Muscle of leg (tissue), 16 donors: ENCODE measurements at places on chromosomes 6 and 20. TPM values are rescaled to one million over a fixed set of nuclear protein-coding genes. Genes with fewer than 3 reads are reported as not detected.

- DNase-seq: no peak
Observed at GRCh38 chr6:20900389-20901160, 366.3 kb downstream of the CDKAL1 start.

- DNase-seq: no peak
Observed at GRCh38 chr20:33493076-33493766, 3.3 kb downstream of the CBFA2T2 start.

- DNase-seq: no peak
Observed at GRCh38 chr6:53892707-53893106, 97.9 kb downstream of the LRRC1 start.

DNA sequence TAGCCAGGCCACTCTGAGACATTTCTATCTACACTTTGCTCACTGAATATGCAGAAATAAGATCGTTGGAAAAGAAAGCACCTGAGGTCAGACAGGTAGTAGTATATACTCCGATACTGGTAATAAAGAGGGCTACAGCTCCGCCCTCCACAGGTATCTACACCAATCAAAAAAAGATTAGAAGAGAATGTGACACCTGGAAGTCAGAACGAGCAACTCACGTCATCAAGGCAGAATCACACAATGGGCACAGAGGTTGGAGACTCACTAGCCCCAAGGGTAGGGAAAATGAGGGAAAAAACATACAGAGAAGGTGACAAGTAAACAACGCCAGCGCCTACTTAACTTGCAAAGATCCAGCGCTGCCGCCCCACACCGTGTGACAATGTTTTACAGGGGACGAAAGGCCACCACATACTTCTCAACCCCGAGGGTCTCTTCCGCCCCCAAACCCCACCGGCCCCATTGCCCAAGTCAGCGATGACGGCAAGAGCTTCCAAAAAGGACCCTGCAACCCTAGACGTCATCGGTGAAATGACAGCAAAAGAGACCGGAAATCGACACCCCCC, 653 bp downstream of the LMBRD1 start:
- DNase-seq: peak; percentile 66

- DNase-seq: peak; percentile 52
Observed at GRCh38 chr6:37207903-37208456, 38.0 kb downstream of the PIM1 start.

- no peak for DNase-seq
Observed at GRCh38 chr6:130674604-130675003, 152.6 kb upstream of the SMLR1 start.

DNA sequence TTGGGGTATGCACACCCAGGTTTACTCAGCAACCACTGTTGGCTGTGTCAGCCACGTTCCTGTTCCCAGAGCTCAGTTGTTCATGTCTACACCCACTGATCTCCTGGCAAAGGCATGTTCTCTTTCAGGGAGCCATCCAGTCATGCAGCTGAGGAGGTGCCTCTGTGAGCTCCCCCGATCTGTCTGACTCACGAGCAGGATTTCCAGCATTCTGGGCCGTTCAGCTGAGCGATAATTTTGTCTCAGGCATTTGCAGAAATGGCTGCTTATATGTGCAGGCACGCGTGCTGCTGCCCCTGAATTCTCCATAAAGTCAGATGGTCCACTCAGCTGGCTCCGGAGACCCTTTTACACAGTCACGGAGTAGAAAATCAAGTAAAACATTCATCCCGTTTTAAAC, 78.4 kb upstream of the IYD start:
- no peak for DNase-seq

DNA sequence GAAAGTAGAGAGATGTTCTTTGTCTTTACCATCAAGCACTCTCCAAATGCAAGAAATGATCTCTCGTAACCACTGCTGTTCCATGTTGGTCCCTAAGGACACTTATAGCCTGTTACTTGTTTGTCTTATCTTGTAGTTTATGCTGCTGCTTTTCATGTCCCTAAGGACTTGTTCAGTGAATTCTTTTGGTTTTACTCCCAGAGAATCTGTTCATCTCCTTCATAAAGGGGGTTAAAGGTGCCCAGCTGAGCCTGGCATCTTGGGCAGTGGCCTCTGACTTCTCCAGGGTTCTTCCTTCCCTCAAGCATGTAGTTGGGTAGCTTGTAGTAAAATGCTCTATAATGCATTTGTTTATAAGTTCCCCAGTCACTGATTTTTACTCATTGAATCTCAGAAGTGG, 864 bp upstream of the PKIG start:
- no peak for DNase-seq

DNA sequence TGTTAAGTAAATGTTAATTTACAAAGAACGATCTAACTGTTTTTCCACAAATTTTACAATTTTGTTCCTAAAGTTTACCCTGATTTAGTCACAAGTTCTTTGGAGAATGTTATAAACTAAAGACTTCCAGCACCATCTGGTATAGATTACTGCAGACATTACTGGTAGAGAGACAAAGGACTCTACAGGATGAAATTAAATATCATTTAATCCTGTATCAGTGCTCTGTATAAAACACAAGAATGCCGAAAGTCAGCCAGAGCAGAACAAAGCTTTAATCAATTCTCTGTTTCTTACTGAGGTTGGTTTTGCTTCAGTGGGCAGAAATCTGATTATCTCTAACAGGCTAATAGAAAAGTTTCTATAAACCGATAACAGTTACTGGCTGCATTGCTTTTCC, 763.6 kb downstream of the TENT5A start:
- peak; percentile 82 for DNase-seq

- peak; percentile 53 for DNase-seq
Observed at GRCh38 chr6:149965194-149966020, 1.7 kb downstream of the ULBP1 start.

DNA sequence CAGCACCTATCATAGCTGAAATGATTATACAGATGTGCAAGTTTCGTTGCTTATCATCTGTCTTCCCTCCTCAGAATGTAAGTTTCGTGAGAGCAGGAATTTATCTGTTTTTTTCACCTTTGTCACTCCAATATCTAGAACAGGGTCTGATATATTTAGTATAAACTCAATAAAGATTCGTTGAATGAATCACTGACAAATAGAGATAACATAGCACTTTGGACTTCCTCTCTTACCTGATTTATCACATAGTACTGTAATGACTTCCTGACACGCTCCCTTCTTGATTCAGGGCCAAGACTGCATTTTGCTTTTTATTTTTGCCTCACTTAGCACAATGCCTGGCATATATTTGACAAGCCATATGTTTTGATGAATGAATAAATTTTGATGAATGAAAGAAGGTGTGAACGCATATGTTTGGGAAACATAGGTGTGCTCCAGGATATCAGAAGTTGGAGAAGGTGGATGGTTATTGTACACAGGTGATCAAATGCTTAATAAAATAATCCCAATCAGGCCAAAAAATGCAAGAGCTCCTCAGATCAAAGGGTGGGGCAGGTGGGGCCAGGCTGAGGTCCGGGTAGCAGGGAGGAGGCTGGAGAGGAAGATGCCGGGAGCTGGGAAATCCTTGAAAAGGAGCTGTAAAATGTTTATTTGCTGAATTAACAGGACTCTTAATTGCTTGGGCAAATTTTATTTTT, 33.0 kb downstream of the PIM1 start:
- DNase-seq: no peak

DNA sequence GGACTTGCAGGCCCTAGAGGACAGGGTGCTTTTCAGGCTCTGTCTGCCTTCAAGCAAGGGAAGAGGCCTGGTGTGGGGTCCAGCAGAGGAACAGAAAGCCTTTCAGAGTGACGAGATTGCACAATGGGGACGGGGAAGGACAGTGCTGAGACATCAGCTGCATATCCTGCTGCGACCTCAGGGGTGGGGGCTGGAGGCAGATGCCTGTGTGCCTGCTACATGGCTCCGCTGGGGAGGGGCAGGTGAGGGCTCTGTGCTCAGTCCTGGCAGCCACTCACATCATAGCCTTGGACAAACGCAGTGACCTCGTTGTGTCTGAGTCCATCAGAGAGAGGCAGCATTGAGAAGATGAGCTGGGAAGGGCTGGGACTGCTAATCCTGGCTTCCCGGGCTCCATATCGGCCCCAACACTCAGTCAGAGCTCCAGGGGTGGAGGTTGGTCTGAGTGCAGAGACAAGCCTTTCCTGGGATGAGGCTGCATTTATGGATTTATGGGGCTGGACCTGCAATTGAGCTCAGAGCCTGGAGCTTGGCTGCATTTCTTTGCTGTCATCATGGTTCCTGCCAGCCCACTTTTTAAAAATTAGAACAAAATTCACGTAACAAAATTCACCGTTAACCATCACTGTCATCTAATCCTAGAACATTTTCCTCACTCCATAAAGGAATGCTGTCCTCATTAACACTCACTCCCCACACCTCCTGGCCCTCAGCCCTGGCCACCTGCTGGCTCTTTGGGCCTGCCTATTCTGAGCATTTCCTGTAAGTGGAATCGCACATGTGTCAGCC, 196.9 kb upstream of the SLC24A3 start:
- DNase-seq: peak; percentile 63

GRCh38 chr20:44572551-44573500, 9.6 kb upstream of the PKIG start:
- peak; percentile 73 for DNase-seq

DNA sequence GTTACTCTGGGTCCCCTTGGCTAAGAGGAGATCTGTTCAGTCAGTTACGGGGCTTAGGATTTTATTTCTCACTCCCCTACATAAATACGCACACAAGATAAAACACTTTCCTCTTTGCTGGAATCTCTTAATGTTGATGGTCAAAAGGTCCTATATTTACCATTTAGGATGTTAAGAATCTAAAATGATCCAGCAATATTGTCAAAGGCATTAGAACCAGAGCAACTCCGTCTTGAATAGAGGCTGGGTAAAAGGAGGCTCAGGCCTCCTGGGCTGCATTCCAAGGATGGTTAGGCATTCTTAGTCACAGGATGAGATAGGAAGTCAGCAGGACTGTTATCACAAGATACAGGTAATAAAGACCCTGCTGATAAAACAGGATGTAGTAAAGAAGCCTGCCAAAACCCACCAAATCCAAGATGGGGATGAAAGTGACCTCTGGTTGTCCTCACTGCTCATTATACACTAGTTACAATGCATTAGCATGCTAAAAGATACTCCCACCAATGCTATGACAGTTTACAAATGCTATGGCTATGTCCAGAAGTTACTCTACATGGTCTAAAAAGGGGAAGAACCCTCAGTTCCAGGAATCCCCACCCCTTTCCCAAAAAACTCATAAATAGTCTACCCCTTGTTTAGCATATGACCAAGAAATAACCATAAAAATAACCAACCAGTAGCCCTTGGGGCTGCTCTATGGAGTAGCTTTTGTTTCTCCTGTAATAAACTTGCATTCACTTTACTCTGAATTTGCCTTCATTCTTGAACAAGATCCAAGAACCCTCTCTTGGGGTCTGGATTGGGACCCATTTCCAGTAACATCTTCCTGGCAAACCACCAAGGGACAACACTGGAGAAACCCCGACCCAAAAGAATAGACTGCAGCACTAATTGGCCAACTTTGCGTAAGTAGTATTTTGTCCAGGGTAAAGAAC, 107.5 kb downstream of the DTNBP1 start:
- no peak for DNase-seq

- no peak for DNase-seq
Observed at GRCh38 chr6:23630726-23631635, 495.0 kb upstream of the NRSN1 start.

DNA sequence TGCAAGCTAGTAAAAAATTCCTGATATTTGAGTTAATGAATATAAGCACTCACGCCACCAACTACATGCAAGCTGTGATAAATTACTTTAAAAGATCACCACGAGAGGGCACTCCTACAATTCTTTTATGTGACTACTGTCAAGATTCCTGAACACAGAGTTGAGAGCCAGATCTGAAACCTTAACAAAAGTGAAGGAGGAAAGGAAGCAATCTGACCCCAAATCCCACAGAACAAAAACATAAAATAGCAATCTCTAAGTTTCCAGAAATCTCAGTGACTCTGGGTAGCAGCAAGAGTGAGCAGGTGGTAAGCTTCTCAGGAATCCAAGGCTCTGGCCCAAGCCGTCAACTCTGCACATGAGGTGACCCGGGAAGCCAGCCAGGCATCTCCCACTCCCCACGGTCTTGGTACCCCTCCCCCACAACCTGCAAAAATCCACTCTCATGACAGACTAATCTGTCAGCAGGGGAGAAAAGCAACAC, 55.1 kb downstream of the STAU1 start:
- DNase-seq: peak; percentile 87

RAB32 gene
- polyA plus RNA-seq: 29.5 TPM

HLA-A gene
- polyA plus RNA-seq: 124 TPM

CD40 gene
- 6.4 TPM for polyA plus RNA-seq

SEMG1 gene
- polyA plus RNA-seq: not detected

ZNF831 gene
- 0.18 TPM for polyA plus RNA-seq

HCK gene
- polyA plus RNA-seq: 4.4 TPM

GABRR2 gene
- 1.3 TPM for polyA plus RNA-seq

VARS1 gene
- 55.3 TPM for polyA plus RNA-seq

STX11 gene
- polyA plus RNA-seq: 3.3 TPM

SLC26A8 gene
- not detected for polyA plus RNA-seq

PI16 gene
- 42.2 TPM for polyA plus RNA-seq

RUNX2 gene
- polyA plus RNA-seq: 0.86 TPM

DEFB124 gene
- polyA plus RNA-seq: 1.00 TPM

STK35 gene
- polyA plus RNA-seq: 8.8 TPM

SLC17A1 gene
- polyA plus RNA-seq: not detected
